NCI-H1092 (cell line): ENCODE measurements at places on chromosomes 7 and 10.

GRCh38 chr7:150944066-150945042, 33.8 kb downstream of the KCNH2 start:
- DNase-seq = no peak

DNA sequence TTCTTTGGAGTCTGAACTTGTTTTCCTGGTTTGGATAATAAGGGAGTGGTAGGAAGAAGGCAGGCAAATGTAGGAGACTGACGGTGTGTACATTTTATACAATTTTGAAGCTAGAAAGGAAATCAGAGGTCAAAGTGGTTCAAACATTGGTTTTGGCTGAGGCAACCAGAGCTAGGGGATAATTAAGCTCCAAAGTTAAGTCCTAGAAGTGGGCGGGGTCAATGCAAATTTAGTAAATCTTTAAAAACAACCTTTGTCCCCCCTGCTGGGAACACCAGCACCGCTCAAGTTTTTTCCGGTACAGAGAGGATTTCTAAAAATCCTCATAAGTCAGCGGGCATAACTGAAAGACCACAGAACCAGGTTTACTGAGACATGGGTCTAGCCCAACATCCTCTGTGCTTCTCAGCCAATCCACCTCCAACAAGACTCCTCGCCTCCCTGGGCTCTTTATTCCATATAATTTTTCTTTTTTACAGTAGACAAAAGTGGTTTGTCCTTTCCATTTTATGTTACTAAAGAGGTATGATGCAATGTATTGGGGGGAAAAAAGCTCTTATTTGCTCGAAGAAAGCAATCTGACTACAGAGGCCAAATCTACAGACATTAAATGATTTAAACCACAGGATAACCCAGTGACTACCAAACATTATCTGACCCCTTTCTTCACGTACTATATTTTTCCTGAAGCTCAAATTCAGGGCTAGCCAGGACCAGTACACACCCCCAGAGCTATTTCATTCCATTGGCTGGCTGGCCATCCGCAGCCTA, 1.6 kb downstream of the GLUD1 start:
- no peak for DNase-seq

GRCh38 chr10:69851306-69851705, 49.6 kb downstream of the COL13A1 start:
- no peak for DNase-seq

DNA sequence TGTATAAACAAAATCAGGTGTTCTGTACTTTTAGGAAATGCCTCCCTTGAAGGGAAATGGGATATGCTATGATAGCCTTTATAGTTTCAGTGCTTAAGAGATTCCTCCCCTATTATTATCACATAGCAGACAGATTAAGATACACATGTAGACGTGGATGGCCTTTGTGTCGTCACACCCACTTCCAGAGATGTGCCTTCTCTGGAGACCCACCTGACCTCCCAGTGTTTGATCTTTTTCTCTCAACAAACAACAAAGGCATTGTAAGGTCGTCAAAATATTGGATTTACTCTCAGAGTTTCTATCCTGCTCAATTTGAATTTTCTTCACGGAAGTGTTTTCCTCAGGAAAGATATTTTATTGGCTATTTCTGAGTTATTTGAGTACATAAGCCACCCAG, 25.7 kb upstream of the C1GALT1 start:
- DNase-seq = no peak

GRCh38 chr7:92723943-92724342, 112.4 kb downstream of the CDK6 start:
- no peak for DNase-seq

- no peak for DNase-seq
These were observed 102.9 kb upstream of the ETV1 start for GRCh38 chr7:14092331-14092730.

GRCh38 chr10:4103603-4104002, 318.6 kb upstream of the KLF6 start:
- DNase-seq = no peak

- no peak for DNase-seq
These were observed 286.8 kb downstream of the RPS24 start for GRCh38 chr10:78320506-78320905.

- no peak for DNase-seq
These were observed 15.1 kb downstream of the GPR146 start for GRCh38 chr7:1059200-1060091.
